ENCODE measurements at places on chromosomes 2 and 18. TPM values are rescaled to one million over a fixed set of nuclear protein-coding genes. Genes with fewer than 3 reads are reported as not detected.

Gene STON1
- 20.0 TPM for total RNA-seq

Gene RFTN2
- 0.58 TPM for total RNA-seq

Gene HDAC4
- total RNA-seq, result 5.9 TPM

Gene TRABD2A
- 2.5 TPM for total RNA-seq

Gene CDH2
- total RNA-seq, result 166 TPM

Gene WDCP
- 11.6 TPM for total RNA-seq

Gene DSC3
- total RNA-seq, result under 0.01 TPM

Gene ELP2
- 77.8 TPM for total RNA-seq

Gene STAM2
- total RNA-seq, result 65.4 TPM

Gene ICOS
- not detected for total RNA-seq

Gene KCNJ3
- total RNA-seq, result not detected

Gene SLC9A4
- not detected for total RNA-seq

Gene GCKR
- total RNA-seq, result 1.9 TPM

Gene OTOS
- total RNA-seq, result not detected

Gene RAB11FIP5
- total RNA-seq, result 41.7 TPM

Gene EFR3B
- 1.7 TPM for total RNA-seq

Gene RETREG2
- 91.9 TPM for total RNA-seq

Gene ABCG8
- total RNA-seq, result not detected

Gene RBBP8
- 48.9 TPM for total RNA-seq

Gene PSMA8
- total RNA-seq, result under 0.01 TPM

Gene AOX1
- total RNA-seq, result 96.4 TPM

Gene RIT2
- total RNA-seq, result not detected

Gene TPO
- total RNA-seq, result not detected

Gene ZNF638
- 81.9 TPM for total RNA-seq

Gene RAB6C
- total RNA-seq, result under 0.01 TPM

Gene PAX3
- not detected for total RNA-seq

Gene GAD1
- under 0.01 TPM for total RNA-seq

Gene ACMSD
- total RNA-seq, result 0.28 TPM

Gene RUFY4
- total RNA-seq, result not detected

Gene ABHD1
- total RNA-seq, result under 0.01 TPM

Gene GALR1
- total RNA-seq, result not detected

Gene PLEK
- total RNA-seq, result under 0.01 TPM

Gene SP9
- not detected for total RNA-seq

Gene OSR1
- total RNA-seq, result 21.4 TPM

Gene GPR55
- total RNA-seq, result not detected

Gene PLB1
- total RNA-seq, result 0.96 TPM

Gene FBXO15
- total RNA-seq, result 0.38 TPM

Gene SKA1
- total RNA-seq, result 2.8 TPM

Gene SCN7A
- under 0.01 TPM for total RNA-seq

Gene ERICH2
- total RNA-seq, result not detected

Gene AQP12A
- not detected for total RNA-seq

Gene KANSL1L
- total RNA-seq, result 38.9 TPM

Gene PROKR1
- total RNA-seq, result not detected

Gene B3GNT7
- total RNA-seq, result under 0.01 TPM

Gene SKOR2
- total RNA-seq, result not detected

Gene UXS1
- 49.5 TPM for total RNA-seq

Gene SGPP2
- total RNA-seq, result under 0.01 TPM

Gene PPM1B
- total RNA-seq, result 23.1 TPM

Gene SPDYA
- 0.58 TPM for total RNA-seq

Gene COL4A4
- 24.0 TPM for total RNA-seq

Gene NMS
- not detected for total RNA-seq

Gene KLHL41
- 0.38 TPM for total RNA-seq

Gene CD226
- under 0.01 TPM for total RNA-seq

Gene C1GALT1C1L
- 1.1 TPM for total RNA-seq

Gene ABHD3
- total RNA-seq, result 10.9 TPM

Gene KCNG3
- total RNA-seq, result not detected

Gene SPP2
- not detected for total RNA-seq

Gene CTDSP1
- 40.8 TPM for total RNA-seq
